Frontal cortex (tissue), 4 donors: ENCODE measurements at places on chromosomes 6 and 20. TPM values are rescaled to one million over a fixed set of nuclear protein-coding genes. Genes with fewer than 3 reads are reported as not detected.

GRCh38 chr6:78607189-78607588, 260.2 kb upstream of the IRAK1BP1 start:
- DNase-seq, result no peak

- no peak for DNase-seq
Observed at GRCh38 chr6:163405412-163406309, 8.9 kb upstream of the QKI start.

DNA sequence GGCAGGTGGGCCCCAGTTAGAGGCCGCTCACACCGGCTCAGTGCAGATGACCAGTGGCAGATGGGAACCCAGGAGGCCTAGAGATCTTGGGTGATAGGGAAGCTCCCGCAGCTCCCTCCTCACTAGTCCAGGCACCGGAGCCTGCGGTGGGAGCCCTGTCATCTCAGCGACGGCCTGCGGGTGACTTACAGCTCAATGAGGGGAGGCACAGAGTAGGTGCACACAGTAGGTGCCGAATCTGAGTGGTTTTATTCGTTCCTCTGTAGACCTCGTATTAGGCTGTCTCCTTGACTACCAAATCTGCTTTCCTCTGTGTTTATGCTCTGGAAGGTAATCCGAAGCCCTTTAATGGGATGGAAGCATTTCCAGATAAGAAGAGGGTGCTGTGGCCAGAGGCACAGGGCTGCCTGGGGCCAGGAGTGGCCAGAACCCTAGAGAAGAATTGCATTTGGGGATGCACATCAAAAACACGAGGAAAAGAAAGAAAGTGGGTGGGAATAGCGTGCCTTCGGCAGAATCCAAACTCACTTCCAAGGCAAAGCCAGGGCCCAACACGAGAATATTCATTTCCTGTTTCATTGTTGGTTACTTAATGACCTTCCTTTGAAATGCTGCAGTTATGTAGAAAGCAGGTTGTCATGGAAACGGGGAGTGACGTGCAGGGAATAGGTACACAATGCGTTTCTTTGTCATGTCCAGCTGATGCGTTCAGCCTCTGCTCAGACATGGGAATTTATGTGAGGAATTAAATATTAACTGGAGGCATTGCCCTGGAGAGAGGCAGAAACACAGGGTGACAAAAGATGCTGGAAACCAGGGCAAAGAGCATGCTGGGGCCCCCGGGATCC, 24.7 kb downstream of the MYT1 start:
- peak; percentile 51 for DNase-seq

DNA sequence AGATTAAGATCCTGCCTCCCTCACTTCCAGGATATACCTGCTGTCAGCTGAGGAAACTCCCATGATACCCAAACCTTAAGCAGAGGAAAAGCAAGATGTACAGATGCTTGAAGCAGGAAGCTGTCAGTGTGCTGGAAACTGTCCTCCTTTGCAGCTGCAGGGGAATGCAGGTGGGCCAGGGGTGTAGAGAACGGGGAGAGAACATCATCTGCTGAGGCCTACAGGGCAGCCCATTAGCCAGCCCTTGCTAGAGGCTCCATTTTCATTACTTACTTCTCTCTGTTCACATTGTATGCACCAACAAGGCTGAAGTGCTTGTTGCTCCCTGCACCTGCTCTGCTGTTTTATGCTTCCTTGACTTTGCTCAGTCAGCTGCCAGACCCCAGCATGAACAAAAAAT, 119.1 kb downstream of the PRND start:
- no peak for DNase-seq

DNA sequence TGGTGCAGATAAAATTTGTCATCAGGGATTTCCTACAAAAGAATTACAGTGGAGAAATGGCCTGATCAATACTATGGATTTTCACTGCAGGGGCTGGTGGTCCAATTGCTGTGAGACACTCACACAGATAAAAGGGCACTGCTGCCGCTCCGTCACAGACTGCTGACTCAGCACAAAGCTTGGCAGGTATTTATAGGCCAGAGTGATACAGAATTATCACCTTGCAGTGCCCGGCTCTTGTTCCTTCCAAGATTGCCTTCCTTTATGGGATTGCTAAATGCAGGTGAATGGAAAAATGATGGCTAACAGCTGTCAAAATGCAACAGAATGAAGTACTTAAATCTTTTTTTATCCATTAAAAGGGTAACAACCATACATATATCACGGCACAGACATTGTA, 247.8 kb upstream of the ZFP64 start:
- no peak for DNase-seq

GRCh38 chr6:42038811-42039408, 11.4 kb upstream of the TAF8 start:
- no peak for DNase-seq

DNA sequence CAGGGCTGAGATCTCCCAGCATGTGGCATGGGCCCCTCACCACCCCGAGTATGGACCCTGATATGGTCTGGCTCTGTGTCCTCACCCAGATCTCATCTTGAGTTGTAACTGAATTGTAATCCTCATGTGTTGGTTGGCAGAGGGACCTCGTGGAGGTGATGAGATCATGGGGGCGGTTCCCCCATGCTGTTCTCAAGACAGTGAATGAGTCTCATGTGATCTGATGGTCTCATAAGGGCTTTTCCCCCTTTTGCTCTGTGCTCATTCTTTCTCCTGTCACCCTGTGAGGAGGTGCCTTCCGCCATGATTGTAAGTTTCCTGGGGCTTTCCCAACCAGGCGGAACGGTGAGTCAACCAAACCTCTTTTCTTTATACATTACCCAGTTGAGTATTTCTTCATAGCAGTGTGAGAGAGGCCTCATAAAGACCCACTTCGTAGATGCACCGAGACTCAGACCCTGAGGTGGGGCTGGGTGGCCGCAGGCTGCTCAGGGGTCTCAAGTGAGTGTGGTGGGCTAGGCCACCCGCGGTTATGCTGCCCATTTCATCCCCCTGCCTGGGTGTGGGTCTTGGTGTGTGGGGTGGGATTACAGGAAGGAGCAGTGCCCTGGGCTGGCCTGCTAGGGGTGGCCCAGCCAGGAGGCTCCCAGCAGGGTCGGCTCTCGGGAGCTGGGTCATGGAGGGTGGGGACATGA, 26.2 kb upstream of the GATA5 start:
- DNase-seq, result no peak

- no peak for DNase-seq
Observed at GRCh38 chr6:31214516-31214915, 44.0 kb upstream of the POU5F1 start.

GRCh38 chr20:33470457-33470856, 19.4 kb upstream of the CBFA2T2 start:
- no peak for DNase-seq

DNA sequence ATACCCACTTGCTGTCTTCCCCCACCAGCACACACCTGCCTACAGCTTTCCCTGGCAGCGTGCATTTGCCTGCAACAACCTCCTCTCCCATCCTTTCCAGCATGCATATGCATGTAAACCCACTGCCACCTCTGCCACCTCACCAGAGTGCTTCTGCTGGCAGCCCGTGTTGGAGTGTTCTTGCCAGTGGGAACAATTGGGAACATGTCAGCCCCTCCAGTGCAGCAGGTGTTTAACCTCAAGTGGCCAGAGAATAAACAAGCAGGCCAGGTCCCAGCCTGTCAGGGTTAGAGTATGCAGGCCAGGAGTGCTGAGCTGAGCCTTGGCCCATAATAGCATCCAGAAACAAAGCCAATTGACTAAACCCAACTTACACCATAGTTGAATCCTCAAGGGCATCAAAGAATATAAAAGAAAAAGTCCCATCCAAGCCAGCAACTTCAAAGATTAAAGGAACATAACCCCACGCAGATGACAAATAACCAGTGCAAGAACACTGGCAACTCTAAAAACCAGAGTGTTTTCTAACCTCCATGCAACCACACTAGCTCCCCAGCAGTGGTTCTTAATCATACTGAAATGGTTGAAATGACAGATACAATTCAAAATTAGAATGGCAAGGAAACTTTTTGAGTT, 1212.1 kb upstream of the CITED2 start:
- DNase-seq, result no peak

GRCh38 chr6:9025228-9025627, 589.9 kb upstream of the SLC35B3 start:
- no peak for DNase-seq

DNA sequence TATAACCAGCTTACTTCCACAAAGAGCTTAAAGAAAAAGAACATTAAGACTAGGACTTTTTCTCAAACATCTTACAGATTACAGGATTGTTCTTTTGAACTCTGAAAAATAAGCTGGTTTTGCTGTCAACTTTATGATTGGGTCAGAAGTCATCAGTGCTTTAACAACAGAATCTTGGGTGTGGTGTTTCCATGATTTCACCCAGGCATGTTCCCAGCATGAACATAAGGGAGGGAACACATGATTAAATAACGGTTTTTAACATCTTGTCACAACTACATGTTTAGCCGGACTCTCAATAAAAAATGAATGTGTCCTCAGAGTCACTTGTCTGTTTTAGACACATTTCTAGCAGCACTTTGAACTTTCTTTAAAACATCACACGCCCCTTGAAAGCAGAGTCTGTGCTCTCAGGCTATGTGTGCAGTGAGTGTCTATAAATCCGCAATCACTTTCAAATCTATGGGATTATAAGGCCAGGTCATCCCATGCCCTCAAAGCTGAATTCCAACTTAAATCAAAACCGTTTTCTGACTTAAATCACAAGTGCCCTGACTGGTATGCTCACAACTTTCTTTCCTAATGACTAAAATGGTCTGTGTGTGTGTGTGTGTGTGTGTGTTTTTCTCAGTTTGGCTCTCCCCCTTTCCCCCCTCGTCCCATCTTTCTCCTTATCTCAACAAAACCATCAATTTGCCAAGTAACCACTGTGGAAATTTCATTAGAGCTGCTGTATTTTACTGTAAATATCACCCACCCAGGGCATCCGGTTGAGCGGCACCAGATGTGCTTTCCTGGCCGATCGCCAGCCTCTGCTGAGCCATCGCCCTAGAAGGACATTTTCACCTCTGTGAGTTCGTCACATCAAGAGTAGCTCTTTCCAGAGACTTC, 216.8 kb upstream of the DTNBP1 start:
- no peak for DNase-seq

- no peak for DNase-seq
Observed at GRCh38 chr6:87027021-87027420, 67.9 kb downstream of the CGA start.

DNA sequence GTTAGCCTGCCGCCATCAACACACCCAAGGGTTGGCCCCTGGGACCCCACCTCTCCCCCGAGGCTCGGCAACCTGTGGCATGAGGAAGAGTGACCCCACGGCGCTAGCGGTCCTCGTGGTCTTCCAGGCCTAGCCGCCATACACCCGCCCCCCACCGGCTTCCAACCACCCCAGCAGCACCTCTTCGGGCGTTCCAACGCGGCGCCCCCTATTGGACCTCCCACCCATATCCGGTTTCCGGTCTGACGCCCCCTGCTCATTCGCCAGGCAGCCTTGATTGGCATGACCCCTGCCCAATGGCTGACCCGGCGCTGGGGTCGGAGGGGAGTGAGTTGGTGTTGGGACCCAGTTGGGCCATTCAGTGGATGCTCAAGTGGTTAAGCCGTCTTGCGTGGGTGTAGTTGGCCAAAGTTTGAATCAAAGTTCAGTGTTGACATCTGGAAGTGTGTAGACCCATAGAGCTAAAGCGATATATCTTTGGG, at the start of gene GNAS-AS1:
Gene GNAS-AS1 (minus strand): TSS at position 210 of the 482 bp plus-strand sequence.
- peak; percentile 77 for DNase-seq

DNA sequence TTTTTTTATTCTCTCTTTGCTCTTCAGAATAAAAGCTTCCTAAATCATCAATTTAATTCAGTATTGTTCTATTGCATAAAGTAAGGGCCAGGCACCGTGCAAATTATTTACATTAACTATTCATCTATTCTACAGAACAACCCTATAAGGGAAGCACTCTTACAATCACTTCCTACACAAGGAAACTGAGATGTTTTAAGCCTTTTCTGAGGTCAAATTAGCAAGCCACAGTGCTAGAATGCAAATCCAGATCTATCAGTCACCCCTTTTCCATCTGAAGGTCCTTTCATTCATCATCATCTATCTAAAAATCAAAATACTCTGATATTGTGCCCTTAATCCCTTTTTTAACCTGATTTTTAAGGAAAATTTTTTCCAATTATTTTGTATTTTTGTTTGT, 31.2 kb downstream of the FRK start:
- DNase-seq, result no peak

- DNase-seq, result no peak
Observed at GRCh38 chr20:34403908-34404307, 40.8 kb downstream of the ITCH start.

DNA sequence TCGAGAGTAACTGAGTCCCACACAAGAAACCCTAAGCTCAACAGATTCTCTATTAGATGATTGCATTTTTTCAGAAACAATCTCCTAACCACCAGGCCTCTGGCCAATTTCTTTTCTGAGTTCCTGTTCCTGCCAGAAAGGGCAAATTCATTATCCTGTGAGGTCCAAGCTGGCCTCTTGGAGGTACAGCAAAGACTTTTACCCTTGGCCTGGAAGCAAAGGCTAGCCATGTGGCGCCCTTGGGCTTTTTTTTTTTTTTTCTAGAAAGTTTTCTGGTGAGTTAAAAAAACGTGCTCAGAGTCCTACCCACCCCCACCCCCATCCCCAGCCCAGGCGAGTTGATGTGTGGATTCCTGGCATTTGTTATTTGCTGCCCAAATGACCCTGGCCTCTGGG, 59.0 kb upstream of the EEF1A1 start:
- no peak for DNase-seq

DNA sequence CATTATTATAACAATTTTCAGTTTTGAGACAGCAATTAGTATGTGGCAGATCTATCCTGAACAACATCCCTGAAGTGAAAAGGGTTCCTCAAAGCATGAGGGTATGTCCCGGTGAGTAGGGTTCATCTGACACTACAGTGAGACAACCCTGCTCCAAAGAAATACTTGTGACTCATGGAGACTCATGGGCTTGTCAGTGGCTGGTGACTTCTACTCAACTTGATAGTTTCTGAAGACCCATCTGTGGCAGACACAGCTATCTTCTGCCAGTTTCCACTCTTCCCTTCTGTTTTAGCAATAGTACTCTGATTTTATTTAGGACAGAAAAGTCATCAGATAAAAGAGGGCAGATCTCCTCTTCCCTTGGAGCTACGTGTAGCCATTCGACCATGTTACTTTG, 41.4 kb downstream of the MAP3K7 start:
- DNase-seq, result no peak

DNA sequence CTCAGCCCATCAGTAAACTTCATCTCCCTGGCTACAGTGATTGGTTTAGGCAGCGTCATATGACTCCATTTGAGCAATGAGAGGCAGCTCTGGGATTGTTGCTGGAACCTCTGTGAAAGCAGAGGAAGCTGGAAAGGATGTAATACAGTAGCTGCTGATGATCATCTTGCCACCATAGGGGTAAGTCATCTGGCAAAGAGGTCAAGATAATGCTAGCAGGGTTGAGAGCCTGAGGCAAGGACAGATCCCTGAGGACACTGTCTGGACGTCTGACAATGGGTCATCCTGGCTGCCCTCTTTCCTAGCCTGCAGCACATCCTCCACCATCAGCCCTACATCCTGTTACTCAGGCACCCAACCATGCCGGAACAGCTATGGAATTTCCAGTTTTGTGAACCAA, 25.5 kb upstream of the FKBP1A start:
- DNase-seq, result no peak

MEP1A gene
- total RNA-seq, result not detected

SMOC2 gene
- 4.9 TPM for total RNA-seq

BMP2 gene
- total RNA-seq, result 5.7 TPM

TAF8 gene
- 4.5 TPM for total RNA-seq

OPRM1 gene
- total RNA-seq, result 1.2 TPM

NRN1 gene
- total RNA-seq, result 9.8 TPM
